ENCODE measurements at places on chromosomes 1 and 21.

GRCh38 chr1:176338877-176339276, 124.1 kb upstream of the PAPPA2 start:
- DNase-seq: no peak

DNA sequence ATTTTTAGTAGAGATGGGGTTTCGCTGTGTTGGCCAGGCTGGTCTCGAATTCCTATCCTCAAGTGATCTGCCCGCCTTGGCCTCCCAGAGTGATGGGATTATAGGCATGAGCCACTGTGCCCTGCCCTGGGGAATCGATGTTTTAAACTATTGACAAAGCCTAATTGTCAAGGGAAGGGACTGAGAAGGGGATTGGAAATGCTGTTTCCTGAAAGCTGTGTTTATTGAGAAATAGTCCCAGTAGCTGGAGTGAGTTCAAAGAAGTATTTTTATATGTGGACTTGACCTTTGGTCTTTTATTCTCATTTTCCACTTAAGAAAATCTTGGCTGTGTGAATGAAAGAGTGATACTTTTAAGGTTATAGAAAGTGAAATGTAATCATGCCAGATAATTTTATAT, 47.5 kb downstream of the KIF1B start:
- DNase-seq: no peak

- DNase-seq: no peak
These were observed 46.1 kb upstream of the ARHGAP29 start for GRCh38 chr1:94283462-94283861.

GRCh38 chr1:24586970-24587820, 31.3 kb downstream of the NCMAP start:
- peak; percentile 57 for DNase-seq

- no peak for DNase-seq
These were observed 40.3 kb downstream of the DIRAS3 start for GRCh38 chr1:68010090-68010489.

Data from naive B cell (primary cell).